ENCODE measurements at places on chromosomes 13 and 19.

DNA sequence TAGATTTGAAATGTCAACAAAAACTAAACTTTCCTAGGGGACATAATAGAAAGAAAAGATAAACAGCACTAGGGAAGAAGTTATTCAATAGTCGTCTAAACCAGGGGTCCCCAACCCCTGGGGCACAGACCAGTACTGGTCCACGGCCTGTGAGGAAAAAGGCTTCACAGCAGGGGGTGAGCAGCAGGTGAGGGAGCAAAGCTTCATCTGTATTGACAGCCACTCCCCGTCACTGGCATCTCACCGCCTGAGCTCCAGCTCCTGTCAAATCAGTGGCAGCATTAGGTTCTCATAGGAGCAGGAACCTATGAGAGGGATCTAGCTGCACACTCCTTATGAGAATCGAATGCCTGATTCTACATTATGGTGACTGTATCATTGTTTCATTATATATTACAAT, 382.7 kb downstream of the MYO16 start:
- no peak for DNase-seq

- DNase-seq, result no peak
Measured at GRCh38 chr13:113803409-113804016, 44.5 kb downstream of the TMEM255B start.

DNA sequence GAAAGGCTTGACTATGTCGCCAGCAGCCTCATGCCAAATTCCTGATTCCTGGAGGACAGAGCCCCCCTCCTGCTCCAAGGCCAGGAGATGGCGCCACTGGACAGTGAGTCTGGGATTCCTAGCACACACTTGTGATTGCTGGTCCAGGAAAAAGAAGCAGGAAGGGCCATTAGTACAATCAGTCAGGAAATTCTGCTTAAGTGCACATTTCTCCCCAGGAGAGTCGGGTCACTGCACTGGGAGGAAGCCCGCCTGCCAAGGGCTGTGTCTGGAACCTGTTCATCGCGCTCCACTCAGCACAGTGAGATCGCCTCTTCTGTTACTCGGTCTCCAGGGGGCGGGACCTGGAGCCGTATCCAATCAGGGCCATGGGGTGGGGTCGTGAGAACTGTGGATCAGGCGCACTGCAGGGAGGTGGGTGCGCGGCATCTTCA, 65.1 kb downstream of the ZNF823 start:
- DNase-seq, result no peak

DNA sequence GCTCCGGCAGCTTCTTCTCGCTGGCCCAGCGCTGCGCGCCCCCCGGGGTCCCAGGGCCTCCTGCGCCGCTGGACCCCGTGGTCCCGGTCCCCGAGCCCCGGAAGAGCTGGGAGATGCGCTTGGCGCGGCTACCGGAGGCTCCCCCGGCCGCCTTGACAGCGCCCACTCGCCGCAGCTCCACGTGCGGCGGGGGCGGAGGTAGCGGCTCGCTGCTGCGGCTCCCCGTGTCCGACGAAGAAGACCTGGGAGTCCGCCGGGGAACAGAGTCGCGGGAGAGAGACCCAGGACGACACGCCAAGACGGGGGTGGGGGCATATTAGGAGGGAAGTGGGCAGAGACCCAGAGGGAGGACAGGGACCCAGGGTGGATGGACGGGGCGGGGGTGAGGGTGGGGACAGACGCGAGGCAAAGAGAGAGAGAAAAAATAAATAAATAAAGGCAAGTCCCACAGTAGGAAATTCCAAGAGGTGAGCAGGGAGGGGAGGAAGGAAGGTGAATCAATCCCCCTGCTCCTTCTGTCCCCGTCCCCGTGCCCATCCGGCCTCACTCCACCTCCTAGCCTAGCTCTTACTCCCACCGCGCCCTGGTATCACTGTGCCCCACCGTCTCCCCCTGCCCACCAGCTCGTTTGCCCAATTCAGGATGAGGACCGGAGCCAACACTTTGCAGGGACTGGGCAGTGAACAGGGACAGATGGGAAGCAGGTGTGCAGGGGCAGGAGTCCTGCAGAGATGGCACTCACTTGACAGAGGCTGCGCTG, 826 bp downstream of the RASIP1 start:
- DNase-seq, result peak; percentile 25

DNA sequence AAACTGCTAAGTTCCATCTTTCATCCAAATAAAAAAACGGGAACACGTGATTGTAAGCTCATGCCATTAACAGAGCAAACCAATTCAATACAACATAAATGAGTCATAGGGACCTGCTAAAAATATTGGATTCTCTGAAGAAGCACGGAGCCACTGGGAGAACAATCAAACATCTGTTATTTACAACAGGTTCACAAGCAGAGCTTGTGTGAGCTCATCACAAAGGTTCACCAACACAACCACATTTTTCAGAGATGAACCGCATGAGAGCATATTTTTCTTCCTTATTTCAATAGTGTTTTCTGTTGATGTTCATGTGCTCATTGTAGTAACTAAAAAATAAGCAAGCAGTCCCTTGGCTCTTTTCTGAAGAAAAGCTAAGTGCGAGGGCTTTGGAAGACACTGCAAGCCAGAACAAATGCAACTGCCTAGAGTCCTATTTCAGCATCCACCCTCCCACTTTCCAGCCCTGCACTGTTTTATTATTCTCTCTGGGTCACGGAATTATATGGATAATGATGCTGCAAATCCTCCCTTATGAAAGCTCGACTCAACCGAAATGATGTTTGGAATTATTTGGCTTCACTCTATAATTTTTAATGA, 545.8 kb downstream of the LIG4 start:
- no peak for DNase-seq

DNA sequence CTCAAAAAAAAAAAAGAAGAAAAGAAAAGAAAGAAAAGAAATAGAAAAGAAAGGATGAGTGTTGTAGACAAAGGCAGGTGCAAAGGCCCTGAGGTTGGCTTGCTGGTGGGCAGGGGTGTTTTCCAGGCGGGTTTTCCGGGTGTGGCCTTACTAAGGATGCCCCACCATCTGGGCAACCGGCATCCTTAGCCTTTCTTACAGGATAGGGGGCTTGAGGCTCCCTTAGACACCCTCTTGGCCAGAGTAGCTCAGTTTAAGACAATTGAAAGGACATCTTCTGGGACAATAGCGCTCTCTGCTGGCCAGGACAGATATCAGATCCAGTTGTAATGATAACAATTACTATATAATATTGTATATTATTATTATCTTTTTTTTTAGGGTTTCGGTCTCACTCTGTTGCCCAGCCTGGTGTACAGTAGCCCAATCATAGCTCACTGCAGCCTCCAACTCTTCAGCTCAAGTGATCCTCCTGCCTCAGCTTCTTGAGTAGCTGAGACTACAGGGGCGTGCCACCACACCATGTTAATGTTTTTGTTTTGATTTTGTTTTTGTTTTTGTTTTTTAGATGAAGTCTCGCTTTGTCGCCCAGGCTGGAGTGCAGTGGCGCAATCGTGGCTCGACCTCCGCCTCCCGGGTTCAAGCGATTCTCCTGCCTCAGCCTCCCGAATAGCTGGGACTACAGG, 1.4 kb upstream of the QTRT1 start:
- no peak for DNase-seq

- no peak for DNase-seq
Measured at GRCh38 chr13:43328907-43329306, 305.5 kb downstream of the DNAJC15 start.

GRCh38 chr13:99698010-99698815, 196.9 kb downstream of the TM9SF2 start:
- DNase-seq, result no peak

- no peak for DNase-seq
Measured at GRCh38 chr13:102776271-102776670, 2.7 kb upstream of the TEX30 start.

DNA sequence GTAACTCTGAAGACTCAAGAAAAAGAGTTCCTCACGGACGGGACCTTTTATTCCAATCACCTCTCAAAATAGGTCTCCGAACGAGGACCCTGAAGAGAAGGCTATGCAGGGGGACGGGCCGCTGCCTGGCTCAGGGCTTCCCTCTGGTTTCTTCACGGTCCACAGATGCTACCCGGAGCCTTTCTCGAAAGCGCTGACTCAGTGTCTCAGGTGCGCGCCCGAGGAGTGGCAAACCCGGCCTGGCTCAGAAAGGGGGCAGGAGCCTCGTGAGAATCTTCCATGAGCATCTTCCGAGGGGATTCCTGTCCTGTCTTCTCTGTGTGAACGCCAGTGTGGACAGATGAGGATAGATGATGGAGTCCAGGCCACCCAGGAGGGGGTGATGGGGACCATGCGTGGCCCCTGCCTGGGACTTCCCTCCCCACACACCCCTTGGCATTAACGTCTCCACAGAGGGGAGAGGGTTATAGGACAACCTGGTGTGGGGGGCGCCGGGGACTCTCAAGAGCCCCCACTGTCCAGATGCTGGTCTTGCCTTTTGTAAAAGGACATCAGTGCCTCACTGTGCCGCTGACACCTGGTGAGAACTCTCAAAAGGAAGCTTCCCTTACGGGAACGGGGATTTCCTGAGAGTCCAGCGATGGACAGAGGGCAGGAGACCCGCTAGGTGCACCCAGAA, 16.5 kb downstream of the LSM4 start:
- no peak for DNase-seq
